NCI-H526 treated with DMSO at 0.1 percent for 48 hours (cell line): ENCODE measurements at places on chromosomes 3 and 15.

DNA sequence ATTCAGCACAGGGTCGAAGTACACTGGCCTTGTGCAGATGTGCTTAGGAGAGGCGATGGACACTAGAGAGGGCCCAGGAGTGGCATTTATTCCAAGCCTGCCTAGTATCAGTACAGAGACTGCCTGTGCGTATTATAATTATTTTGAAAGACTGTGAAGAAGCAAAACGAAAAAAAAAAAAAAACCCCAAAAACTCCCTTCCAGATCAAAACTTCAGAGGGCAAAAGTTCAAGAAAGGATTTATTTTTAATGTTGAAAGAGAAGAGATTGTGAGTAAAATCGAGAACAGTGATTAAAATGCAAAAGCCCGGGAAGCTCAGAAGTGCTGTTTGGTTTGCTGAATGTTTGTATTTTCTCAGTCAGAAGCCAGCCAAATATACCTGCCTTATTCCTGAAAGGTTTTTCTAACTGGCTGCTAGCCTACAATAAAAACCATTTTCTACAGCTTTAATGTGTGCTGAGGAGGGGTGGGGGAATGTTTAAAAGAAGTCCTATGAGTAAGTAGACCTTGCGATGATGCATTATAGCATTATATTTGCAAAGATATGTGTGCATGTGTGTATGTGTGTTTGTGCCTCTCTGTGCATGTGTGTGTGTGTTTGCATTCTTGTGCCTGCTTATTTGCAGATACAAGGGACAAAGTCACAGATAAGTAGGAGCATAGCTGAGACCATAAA lies 19.3 kb upstream of the LZTFL1 start:
- DNase-seq = no peak

DNA sequence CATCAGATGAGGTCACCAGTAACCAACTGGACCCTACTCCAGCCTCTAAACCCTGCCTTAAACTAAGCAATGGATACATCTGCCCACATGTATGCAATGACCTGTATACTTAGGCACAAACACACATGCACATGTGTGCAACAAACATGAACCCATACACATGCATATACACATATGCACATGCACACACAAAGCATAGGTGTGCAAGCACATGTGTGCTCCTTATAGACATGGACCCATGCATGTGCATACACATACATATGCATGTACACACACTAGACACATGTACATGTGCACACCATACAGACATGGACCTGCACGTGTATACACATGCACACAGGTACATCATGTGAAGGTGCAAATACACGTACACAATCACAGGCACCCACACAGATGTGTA lies 8.6 kb upstream of the TRH start:
- no peak for DNase-seq

GRCh38 chr15:68371851-68372250 lies 60.1 kb downstream of the ITGA11 start:
- no peak for DNase-seq

- DNase-seq = no peak
These were observed 47.2 kb downstream of the WHAMM start for GRCh38 chr15:82856397-82857170.

DNA sequence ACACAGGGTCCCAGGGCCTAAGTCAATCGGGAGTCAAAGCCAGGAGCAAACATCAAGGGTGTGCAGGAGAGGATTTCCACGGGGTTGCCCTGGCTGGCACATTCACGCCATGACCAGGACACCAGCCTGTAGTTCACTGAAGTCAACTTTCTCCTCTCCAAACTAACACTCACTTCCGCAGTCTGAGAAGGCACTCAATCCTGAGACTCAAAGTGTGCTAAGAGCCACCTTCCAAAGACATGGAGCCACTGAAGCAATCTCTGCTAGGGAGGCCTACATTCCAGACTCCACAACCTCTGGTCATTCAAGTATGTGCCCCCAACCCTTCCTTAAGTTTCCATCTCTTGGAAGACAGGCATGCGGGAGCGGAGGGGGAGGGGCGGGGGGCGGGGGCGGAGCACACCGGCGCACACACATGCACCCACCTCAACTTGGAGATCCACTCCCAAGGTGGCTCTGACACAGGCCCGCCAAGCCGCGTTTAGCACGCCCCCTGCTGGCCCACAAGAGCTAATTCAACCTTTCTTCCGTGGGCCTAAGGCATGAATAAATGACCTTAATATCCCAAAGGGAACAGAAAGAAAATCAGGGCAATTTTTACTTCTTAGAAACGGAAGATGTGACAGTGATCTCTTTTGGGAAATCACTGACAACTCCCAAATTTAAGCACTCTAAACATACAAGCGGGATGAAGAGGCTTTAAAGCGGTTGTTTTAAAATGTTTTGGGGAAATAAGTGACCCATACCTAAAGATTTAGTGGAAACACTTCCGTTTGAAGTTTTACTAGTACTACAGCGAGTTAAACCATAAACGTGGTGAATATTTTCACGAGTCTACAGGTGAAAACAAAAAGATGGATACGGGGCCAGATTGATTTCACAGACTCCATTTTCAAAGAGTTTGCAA lies 162.5 kb upstream of the CHRNA7 start:
- DNase-seq = peak; percentile 42

DNA sequence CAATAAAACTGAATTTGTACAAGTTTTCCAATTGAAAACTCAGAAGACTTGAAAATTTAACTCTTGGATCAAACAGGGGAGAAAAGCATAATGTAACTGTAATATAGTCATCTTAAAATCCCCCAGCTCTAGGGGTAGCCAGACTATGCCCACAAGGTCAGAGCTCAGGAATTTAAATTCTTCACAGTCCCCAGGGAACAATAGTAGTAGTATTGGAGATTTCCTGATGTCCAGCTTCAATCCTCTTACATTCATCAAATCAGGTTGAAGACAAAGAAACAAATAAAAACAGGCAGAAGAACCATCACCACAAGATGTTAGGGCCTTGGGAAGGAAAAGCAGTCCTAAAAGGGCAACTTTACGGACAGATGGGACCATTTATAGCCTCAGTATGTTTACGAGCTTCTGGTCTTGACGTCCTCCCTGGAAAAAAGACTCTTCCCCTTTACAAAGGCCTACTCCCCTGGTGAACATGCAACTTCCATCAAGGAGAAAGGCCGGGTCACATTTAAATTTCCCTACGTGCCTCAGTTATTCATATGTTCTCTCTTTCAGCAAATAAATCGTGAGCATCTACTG lies 96.8 kb downstream of the PLCH1 start:
- DNase-seq = no peak

DNA sequence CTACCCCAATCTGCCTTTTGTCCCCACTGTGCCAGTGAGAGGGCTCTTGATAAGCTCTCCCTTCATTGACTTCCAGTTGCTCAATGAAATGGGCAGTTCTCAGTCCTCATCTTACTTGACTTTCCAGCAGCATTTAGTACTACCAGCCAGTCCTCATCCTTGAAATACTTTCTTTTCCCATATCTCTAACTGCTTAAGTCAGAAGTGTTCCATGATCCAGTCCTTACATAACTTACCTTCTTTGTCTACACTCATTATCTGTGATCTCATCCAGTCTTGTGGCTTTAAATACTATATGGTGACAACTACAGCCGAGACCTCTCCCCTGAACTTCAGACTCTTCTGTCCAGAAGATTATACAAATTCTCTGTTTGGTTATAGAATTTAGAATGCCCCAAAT lies 28.7 kb downstream of the RARRES1 start:
- DNase-seq = no peak
